Vagina (tissue), 2 donors: ENCODE measurements at places on chromosomes 3 and 15.

- no peak overlapping the region for H3K27ac ChIP-seq
- DNase-seq: no peak
- H3K27me3 ChIP-seq: no peaks in the 10 kb centered on the region
- no peak overlapping the region for H3K4me3 ChIP-seq
- H3K4me1 ChIP-seq: peaks cover 33% of the 10 kb centered on the region
Observed at GRCh38 chr3:64170270-64170669, 55.0 kb downstream of the PRICKLE2 start.

DNA sequence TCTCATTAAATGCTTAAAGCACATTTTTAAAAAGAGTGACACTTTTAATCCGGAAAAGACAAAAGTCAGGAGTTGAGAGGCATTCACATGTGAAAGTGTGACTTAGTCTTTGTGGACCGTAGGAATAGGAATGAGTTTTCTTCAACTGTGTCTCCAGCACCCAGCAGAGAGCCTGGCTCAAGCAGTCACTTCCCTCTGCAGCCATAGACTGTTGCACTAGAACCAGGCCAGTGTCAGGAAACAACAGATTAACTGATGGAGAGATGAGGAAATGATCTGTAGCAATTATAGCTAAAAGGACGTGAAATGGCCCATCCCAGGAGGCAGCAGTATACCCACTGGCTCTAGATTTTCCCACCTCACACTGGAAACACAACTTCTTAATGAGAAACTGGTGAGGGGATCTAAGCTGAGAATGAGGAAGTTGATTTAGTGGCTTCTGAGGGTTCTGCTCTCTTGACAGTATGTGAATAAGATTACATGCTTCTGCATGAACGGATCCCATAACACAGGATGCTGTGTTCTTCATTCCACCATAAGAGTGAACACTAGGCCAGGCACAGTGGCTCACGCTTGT, 19.8 kb downstream of the CFAP92 start:
- H3K27ac ChIP-seq: no peak overlapping the region
- H3K4me3 ChIP-seq: no peak overlapping the region
- no peaks in the 10 kb centered on the region for H3K36me3 ChIP-seq
- DNase-seq: no peak

GRCh38 chr3:124907957-124908356, 20.8 kb upstream of the ITGB5 start:
- H3K27ac ChIP-seq: no peak overlapping the region
- H3K27me3 ChIP-seq: no peaks in the 10 kb centered on the region
- H3K4me3 ChIP-seq: no peak overlapping the region
- H3K4me1 ChIP-seq: no peaks in the 10 kb centered on the region

GRCh38 chr3:196694941-196695848, 16.9 kb downstream of the CEP19 start:
- H3K27ac ChIP-seq: no peak overlapping the region
- H3K27me3 ChIP-seq: no peaks in the 10 kb centered on the region

- H3K27me3 ChIP-seq: no peaks in the 10 kb centered on the region
- H3K4me1 ChIP-seq: no peaks in the 10 kb centered on the region
- no peaks in the 10 kb centered on the region for H3K36me3 ChIP-seq
Observed at GRCh38 chr3:14761121-14761672, 57.6 kb upstream of the FGD5 start.

DNA sequence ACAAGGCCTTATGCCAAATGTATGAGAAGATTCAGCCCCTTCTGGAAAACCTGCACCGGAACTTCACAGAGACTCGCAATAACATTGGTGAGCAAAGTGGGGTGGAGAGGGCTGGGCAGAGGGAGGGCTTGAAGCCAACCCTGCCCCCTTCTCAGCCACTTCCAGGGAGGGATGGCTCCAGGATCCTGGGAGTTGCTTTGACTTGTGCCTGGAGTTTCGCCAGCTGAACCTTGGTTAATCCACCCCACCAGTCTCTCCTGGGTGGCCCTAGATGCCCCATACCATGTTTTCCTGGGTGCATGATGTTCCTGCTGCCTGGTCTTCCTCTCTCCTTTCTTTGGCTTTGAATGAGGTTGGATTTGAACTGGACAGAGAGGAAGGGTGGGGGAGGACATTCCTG, 10.8 kb downstream of the TBC1D21 start:
- H3K36me3 ChIP-seq: no peaks in the 10 kb centered on the region
- no peaks in the 10 kb centered on the region for H3K27me3 ChIP-seq
- no peaks in the 10 kb centered on the region for H3K4me1 ChIP-seq
- no peak overlapping the region for H3K4me3 ChIP-seq
- no peak for DNase-seq

GRCh38 chr15:60583194-60583593, 104.3 kb upstream of the ICE2 start:
- no peaks in the 10 kb centered on the region for H3K36me3 ChIP-seq
- H3K27me3 ChIP-seq: no peaks in the 10 kb centered on the region
- no peak overlapping the region for H3K4me3 ChIP-seq
- no peak for DNase-seq
- peaks cover 77% of the 10 kb centered on the region for H3K4me1 ChIP-seq

DNA sequence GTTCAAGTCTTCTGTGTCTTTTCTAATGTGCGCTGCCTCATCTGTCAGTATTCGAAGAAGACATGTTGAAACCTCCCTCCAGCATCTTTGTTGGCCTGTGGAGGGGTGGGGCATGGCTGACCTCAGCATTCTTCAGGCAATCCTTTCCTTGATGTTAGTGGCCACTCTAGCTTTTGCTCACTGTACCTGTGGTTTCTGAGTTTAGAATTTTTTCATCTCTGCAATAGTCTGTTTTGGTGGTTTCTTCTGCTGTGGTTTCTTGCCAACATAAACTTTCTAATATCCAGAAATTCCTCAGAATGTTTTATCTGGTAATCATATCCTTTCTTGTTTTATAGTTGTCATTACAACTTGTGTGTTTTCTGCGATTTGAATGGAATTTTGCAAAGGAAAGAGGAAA, 251.3 kb upstream of the NR2E3 start:
- no peaks in the 10 kb centered on the region for H3K27me3 ChIP-seq
- no peak overlapping the region for H3K4me3 ChIP-seq
- no peak for DNase-seq
- H3K36me3 ChIP-seq: no peaks in the 10 kb centered on the region

DNA sequence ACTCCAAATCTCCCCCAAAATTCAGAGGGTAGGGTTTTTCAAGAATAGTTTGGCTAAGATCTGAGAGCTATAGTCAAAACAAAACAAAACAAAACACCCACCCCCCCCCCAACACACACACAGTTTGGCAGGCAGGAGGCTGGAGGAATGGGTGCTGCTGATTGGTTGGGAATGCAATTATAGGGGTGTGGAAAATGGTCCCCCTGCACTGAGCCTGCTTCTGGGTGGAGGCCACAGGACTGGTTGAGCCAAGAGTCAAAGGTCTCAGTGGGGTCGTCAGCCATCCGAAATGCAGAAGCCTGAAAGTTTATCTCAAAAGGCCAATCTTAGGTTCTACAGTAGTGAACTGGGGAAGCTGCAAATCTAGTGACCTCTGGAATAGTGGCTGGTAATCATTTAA, 2.5 kb upstream of the HACD2 start:
- no peak for DNase-seq
- H3K27ac ChIP-seq: no peak overlapping the region
- no peak overlapping the region for H3K4me3 ChIP-seq

DNA sequence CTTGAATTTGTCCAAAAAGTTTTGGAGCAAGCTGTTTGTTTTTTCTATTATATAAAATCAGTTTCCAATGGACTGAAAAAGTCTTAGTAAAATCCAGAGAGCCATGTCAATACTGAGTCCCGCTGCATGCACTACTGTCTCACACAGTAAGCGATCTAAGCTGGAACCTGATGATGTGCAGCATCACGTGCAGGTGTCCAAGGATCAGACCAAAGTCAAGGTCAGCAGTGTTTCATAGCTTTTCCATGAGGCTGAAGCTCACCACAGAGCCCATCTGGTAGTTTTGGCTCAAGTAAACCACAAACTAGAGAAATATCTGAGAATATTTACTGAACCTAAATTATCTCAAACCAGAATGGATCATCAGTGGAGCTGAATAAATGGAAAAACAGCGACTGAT, 784.0 kb upstream of the SEMA6D start:
- H3K4me1 ChIP-seq: no peaks in the 10 kb centered on the region
- H3K27ac ChIP-seq: no peak overlapping the region
- H3K4me3 ChIP-seq: no peak overlapping the region
- no peaks in the 10 kb centered on the region for H3K27me3 ChIP-seq
- no peak for DNase-seq

DNA sequence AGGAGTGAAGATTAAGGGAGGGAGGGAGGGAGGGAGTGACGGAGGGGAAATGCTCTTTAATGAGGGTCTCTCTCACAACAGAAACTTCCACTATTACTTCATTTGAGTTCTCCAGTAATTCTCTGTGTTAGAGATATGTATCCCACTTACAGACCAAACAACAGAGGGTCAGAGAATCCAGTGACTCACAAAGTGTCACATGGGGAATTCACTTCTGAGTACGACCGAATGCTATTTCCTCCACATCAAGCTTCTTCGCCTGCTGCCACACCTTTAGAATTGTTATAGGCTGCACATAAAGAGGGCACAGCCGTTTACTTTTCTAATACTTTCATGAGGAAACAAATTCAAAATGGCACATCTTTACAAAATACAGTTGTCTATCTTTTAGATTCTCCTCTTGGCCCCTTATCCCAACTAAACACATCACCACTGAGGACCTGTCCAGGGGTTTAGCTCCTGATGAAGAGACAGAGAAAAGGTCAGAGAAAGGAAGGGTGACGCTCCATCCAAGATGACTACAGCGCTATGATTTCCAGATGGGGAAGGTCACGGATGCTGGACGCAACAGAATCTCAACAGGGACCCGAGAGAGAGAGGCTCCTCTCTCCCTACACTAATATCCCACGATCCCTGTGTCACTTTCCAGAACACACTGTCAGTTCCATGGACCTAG, 119.0 kb downstream of the XXYLT1 start:
- peak overlapping the region; percentile 95 for H3K27ac ChIP-seq
- H3K36me3 ChIP-seq: no peaks in the 10 kb centered on the region
- no peaks in the 10 kb centered on the region for H3K27me3 ChIP-seq

DNA sequence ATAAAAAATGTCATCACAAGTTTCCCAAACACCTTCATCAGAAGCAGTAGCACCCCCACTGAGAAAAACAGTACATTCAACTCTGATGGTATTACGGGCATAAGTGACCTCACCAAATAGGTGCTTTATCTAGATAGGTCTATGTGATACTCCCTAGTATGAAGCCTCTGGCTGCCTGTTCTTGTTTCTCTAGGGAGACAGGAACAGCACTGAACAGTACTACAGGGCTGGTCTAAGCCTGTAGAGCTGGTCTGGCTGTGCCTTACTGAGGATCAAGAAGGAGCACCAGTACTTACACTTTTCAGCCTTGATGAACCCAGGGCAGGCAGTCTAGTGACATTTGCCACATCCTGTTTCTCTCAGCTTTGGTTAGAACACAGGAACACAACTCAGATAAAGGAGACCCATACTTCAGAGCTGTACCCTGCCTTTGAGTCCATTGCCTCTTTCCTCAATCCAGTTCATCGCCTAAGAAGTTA, 35.9 kb downstream of the OXNAD1 start:
- no peaks in the 10 kb centered on the region for H3K4me1 ChIP-seq
- no peaks in the 10 kb centered on the region for H3K27me3 ChIP-seq
- H3K27ac ChIP-seq: no peak overlapping the region
- no peak for DNase-seq
- no peak overlapping the region for H3K4me3 ChIP-seq
- H3K36me3 ChIP-seq: peaks cover 18% of the 10 kb centered on the region

DNA sequence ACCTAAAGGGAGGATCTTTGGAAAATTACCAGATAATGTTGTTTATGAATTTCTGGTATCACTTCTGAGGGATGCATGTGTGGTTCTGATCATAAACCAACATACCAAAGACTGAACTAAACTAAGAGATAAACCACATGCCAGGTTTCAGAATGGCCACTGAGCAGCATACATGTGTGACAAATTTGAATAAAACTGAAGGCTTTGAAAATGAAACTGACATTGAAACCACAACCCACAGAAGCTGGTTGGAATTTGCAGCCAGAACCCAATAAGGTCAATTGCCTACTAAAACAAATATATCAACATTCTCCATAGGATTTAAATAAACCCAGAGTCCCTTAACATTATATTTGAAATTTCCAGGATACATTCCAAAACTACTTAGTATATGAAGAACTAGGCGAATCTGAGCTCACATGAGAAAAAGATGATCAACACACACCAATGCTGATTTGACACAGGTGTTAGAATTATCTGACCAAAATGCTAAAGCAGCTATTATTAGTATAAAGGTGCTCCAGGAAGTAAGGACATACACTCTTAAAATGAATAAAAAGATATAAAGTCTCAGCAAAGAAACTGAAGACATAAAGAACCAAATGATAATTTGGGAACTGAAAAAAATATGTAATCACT, 125.0 kb downstream of the ZNF280D start:
- no peaks in the 10 kb centered on the region for H3K4me1 ChIP-seq
- no peak overlapping the region for H3K27ac ChIP-seq
- H3K36me3 ChIP-seq: no peaks in the 10 kb centered on the region
- H3K4me3 ChIP-seq: no peak overlapping the region

DNA sequence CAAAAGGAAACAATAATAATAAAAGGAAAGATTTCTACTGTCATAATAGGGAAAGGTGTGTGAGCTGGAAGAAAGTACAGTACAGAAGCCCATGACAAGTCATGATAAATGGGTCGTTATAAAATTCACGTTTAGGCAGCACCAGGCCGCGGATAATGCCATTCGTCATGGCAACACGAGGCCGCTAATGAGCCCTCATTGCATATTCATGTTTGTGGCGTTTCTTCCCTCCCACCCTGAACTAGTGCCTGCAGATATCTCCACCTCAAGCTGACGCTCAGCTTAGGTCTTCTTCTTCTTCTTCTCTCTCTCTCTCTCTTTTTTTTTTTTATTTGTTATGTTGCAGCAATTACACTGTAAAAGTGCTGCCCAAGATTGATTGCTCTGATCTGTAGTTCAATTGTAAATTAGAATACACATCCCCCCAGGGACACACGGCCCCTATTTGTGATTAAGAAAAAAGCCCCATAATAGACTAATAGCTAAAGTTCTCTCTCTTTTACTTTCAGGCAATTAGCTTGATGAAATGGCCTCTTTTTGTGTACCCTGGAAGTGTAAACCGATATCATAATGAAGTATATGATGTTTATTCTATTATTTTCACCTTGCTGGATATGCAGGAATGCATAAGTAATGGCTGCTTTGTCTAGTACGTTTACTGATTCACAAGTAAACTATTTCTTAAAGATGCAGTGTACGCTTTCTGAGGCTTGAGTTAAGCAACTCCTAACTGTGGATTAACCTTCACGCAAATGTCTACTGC, 61.9 kb upstream of the NR2F2 start:
- H3K36me3 ChIP-seq: peaks cover 13% of the 10 kb centered on the region
- no peak overlapping the region for H3K4me3 ChIP-seq
- no peak for DNase-seq
